M059J (cell line): ENCODE measurements at places on chromosomes 16 and 17.
A peak's percentile ranks its signal among the peaks of the same experiment; 100 is the strongest.

- DNase-seq = no peak
Observed at GRCh38 chr17:2279707-2280106, 23.9 kb downstream of the SMG6 start.

GRCh38 chr16:35377142-35377541 is 1917.7 kb downstream of the TP53TG3F start:
- DNase-seq = no peak

DNA sequence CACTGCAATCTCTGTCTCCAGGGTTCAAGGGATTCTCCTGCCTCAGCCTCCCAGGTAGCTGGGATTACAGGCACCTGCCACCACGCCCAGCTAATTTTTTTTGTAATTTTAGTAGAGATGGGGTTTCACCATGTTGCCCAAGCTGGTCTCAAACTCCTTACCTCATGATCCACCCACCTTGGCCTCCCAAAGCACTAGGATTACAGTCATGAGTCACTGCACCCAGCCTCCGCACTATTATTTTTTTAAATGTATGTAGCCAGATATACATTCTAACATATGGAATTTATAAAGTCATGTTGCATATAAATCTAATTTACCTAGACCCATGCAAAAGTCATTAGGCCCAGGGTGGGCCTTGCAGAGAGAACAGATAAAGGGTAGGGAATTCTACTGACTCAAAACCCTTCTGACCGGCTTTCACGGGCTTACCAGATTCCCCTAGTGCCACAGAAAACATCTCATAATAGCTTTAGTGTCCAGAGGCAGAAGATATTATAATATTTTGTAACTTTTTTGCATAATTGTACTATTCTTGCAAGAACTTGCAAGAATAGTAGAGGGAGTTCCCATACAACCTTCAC is 20.5 kb upstream of the HELZ start:
- no peak for DNase-seq

GRCh38 chr16:7849841-7850240 is 517.2 kb downstream of the RBFOX1 start:
- no peak for DNase-seq

DNA sequence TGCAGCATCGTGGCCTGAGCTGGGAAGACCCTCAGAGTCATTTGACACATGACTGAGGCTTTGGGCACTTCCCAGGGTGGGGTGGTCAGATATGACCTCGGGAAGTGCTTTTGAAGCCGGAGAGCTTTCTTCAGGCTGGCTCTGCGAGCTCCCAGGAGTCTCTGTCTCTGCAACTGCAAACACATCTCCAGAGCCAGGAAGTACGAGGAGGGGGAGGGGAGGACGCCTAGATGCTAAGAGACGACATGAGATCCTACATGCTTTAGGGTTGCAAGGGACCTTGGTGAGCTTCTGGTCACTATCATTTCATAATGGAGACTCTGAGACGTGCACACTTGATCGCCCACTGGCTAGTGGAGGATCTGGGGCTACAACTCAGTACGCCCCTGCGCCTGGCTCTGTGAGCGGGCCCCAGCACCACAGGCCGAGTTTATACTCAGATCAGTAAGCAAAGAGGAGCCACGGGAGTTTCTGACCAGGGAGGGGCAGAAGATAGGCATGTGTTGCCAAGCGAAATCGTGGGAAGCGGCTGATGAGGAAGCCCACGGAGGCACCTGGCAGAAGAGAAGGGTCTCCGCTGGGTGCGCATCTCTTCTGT is 527 bp upstream of the MGAT5B start:
- DNase-seq = peak; percentile 75

DNA sequence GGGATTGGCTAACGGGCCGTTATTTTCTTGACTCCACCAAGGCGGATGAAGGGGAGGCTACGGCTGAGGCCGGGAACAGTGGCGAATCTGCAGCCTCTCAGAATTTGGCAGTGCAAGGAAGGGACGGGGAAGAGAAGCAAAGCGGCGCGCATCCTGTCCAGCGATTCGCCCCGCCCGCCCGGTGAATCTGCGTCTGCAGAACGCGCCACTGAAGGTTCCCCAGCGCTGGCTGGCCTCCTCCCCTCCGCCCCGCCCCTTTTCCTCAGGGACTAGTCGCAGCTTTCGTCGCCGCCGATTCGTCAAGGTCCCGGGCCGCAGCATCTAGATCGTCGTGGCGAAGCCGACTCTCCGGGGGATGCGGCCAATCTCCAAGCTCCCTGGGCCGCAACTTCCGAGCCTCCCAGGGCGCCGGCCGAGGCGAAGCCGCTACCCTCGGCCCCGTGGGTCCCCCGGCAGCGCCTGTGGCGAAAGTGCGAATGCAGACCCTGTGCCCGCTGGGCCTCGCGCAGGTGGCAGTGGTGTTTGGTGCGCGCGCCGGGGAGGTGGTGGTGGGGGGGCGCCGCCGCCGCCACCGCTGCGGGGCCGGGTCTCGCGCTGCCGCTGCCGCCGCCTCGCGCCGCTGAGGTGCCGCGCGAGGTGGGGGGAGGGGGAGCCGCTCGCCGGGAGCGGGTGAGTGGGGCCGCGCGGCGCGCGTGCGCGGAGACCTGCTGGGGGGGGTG is at the start of gene SETD1A:
Gene SETD1A, plus strand, starts transcription at position 299 of the 719 bp plus-strand sequence. CDS start 978 bp downstream, outside the sequence.
- peak; percentile 92 for DNase-seq

- DNase-seq = no peak
Observed at GRCh38 chr17:17391668-17392370, 85.0 kb upstream of the MED9 start.

- peak; percentile 72 for DNase-seq
Observed at GRCh38 chr16:15972046-15972868, 22.8 kb downstream of the ABCC1 start.

DNA sequence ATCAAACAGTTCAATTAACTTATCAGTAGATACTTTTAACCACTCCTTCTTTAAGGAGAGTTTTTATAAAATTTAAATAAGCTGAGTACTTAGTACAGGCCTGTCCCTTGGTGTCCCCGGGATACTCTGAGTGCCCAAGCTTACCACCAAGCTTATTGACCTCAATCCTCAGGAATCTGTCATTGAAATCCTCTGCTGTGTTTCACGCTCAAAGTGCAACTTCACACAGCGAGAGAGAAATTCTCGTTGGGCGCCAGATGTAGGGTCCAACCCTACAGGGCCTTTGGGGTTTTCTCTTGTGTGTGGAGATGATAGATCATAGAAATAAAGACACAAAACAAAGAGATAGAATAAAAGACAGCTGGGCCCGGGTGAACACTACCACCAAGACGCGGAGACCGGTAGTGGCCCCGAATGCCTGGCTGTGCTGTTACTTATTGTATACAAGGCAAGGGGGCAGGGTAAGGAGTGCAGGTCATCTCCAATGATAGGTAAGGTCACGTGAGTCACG is 65.3 kb upstream of the ARL4D start:
- DNase-seq = no peak

DNA sequence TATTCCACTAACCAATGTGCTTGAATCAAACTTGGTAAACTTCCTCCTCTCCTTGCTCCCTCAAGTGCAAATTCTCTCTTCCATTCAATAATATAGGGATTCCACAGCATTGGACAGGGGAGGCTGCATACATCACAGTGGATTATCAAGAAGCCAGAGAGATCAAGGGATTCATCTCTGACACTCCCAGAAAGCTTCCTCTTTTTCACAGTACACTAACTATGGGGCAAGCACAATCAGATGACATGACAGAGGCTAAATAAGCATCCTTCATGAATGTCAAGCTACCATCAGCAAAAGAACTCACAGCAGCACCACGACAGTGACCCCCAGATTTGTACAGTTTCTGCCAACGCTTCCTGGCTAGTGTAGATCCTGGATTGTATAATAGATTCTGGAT is 178.4 kb upstream of the C17orf78 start:
- no peak for DNase-seq

GRCh38 chr17:17080781-17081180 is 38.5 kb downstream of the MPRIP start:
- no peak for DNase-seq

- no peak for DNase-seq
Observed at GRCh38 chr16:62059527-62059926, 23.3 kb upstream of the CDH8 start.

GRCh38 chr17:80284631-80285030 is 24.0 kb downstream of the RNF213 start:
- no peak for DNase-seq

GRCh38 chr17:47745037-47745380 is 12.0 kb downstream of the TBX21 start:
- no peak for DNase-seq

- DNase-seq = no peak
Observed at GRCh38 chr17:33204156-33204555, 88.9 kb downstream of the ASIC2 start.

GRCh38 chr17:71413935-71414334 is 706.9 kb upstream of the SOX9 start:
- DNase-seq = no peak

DNA sequence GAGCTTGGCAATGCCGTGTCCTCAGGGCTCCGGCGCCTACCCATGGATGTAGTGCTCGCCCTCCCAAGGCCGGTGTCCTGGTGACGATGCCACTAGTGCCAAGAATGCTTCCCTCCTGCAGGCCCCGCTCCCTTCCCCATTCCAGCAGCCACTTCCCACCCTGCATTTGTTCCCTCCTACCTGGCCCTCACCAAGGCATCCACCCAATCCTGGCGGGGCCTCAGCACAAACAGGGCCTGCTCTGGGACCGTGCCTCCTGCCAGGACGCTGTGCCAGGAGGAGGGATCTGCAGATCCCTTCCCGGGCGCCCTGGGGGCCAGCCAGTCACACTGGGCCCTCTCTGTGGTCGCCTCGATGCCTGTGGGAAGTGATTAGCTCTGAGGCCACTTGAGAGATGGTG is 25.1 kb downstream of the ABR start:
- peak; percentile 11 for DNase-seq

DNA sequence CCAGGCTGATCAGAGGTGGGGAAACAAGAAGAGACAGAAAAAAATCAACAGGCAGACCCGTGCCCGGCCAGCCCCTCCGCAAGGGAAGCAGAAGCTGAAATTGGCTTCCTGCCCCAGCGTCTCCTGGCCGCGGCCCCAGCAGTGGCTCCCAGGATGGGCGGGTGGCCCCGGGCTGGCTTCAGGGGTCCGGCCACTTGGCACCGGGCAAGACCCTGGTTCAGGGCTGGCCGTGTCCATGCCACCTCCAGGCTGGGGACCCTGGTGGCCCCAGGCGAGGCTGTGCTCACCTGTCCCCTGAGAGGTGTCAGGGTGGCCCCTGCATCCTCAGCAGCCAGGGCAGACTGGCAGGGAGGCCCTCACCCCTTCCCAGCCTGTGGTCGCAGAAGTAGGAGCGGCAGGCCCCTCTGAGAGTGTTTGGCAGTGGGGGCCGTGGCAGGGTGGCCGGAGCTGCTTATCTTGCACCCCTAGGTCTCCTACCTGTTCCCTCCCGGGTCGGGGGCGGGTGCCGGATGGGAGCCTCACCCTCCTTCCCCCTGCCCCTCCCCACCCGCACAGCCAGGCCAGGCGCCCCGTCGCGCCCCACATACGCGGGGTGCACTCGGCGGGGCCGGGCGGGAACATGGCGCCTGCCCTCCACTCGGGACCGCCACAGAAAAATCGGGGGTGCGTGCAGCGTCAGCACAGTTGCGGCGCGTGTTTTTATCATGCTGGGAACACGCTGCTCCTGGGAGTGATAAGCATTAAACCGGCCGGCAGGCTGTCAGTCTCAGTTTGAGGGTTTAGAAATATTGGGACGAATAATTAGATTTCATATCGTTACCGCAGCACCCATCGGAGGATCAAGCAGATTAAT is 46.7 kb upstream of the ZC3H18 start:
- no peak for DNase-seq

- DNase-seq = no peak
Observed at GRCh38 chr17:27920569-27920968, 27.4 kb upstream of the LYRM9 start.

GRCh38 chr16:73010150-73010676 is 37.7 kb downstream of the ZFHX3 start:
- DNase-seq = peak; percentile 73

DNA sequence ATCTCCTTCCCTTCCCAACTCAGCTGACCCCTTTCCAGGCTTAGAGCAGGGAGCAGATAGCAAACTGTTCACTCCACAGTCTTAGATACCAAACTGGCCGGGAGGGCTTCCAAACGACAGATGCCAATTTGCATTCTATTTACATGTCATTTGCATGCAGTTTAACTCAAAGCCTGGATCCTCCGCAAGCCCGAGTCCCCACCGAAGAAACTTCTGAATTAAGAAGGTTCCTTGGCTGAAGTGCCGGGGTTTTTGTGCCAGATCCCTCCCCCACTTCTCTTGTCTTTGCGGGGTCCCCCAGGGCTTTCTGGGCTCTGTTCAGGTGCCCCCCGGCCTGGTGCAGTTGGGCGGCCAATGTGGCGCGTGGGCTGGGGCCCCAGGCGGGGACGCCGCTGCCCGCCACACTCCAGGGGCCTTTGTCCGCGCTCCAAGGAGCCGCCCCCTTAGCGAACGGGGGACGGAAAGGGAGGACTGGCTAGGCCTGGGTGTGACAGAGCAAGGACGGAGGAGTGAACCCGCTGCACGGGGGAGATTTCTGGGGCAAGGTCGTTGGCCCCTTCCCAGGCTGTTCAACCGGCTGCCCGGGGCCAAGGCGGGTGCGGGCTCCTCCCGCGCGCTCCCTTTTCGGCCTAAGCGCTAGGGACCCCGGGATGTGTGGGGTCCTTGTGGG is 1.2 kb downstream of the GPRC5B start:
- DNase-seq = peak; percentile 35

GRCh38 chr17:28733346-28733745 is 4.8 kb downstream of the NEK8 start:
- peak; percentile 22 for DNase-seq

GRCh38 chr17:1713878-1714426 is 3.8 kb upstream of the TLCD2 start:
- DNase-seq = peak; percentile 9

GRCh38 chr17:48678141-48678971 is 44.0 kb downstream of the PRAC1 start:
- peak; percentile 62 for DNase-seq

DNA sequence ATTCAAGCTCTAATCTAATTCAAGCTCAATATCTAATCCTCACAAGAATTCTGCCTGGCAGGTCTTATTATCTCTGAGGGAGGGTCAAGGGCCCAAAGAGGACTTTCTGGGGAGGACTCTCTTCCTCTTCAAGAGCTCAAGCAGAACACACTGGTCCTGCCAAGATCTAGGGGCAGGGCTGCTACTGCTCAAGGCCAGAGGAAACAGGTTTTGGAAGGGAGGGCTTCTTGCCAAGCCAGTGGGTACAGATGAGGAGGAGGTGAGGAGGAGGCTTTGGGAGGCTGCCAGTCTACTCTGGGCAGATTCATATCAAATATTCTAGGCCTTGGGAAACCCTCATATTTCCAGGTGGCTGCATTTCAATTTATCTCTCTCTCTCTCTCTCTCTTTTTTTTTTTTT is 51.8 kb upstream of the IL34 start:
- DNase-seq = peak; percentile 72

DNA sequence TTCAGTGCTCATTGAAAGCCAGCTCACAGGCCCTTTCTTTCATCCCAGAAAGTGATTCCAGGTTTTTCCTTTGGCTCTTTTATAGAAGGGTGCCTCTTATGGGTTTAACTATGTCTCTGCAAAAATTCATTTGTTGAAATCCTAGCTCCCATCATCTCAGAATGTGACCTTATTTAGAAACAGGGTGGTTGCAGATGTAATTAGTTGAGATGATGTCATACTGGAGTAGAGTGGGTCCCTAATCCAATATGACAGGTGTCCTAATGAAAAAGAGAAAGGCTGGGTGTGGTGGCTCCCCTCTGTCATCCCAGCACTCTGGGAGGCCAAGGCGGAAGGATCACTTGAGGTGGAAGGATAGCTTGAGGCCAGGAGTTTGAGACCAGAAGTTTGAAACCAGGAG is 64.2 kb upstream of the FAM20A start:
- DNase-seq = no peak

- DNase-seq = no peak
Observed at GRCh38 chr17:65966072-65966695, 225.7 kb downstream of the CEP112 start.

GRCh38 chr17:48800626-48801217 is 16.3 kb downstream of the TTLL6 start:
- no peak for DNase-seq
